ENCODE measurements at places on chromosomes 4 and X.

GRCh38 chrX:39421006-39421405, 619.7 kb downstream of the MID1IP1 start:
- no peaks in the 10 kb centered on the region for H3K4me1 ChIP-seq
- DNase-seq, result no peak
- H3K36me3 ChIP-seq, result no peaks in the 10 kb centered on the region
- H3K27ac ChIP-seq, result no peak overlapping the region

- DNase-seq, result no peak
- no peaks in the 10 kb centered on the region for H3K4me1 ChIP-seq
- no peaks in the 10 kb centered on the region for H3K27me3 ChIP-seq
- H3K36me3 ChIP-seq, result no peaks in the 10 kb centered on the region
- H3K27ac ChIP-seq, result no peak overlapping the region
- H3K4me3 ChIP-seq, result no peak overlapping the region
These were observed 210.5 kb upstream of the DIAPH2 start for GRCh38 chrX:96474029-96474740.

DNA sequence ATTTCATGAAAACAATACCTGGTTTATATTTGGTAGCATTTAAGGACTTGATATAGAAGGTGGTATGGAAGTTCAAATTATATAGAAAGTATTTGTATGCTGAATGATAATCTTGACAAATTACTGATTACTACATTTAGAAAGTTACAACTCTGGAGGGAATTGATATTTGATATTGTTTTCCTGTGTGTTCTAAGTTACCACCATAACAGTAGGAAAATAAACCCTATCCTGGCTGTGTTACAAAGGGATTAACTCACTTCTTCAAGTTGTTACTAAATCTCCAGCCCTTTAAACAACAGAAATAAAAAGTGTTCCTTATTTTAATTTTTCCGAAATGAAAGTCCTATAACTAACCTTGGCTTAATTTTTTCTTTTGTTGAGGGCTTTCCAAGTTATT, 36.6 kb downstream of the FHL1 start:
- H3K36me3 ChIP-seq, result no peaks in the 10 kb centered on the region
- no peak overlapping the region for H3K4me3 ChIP-seq
- no peaks in the 10 kb centered on the region for H3K27me3 ChIP-seq
- H3K27ac ChIP-seq, result no peak overlapping the region

DNA sequence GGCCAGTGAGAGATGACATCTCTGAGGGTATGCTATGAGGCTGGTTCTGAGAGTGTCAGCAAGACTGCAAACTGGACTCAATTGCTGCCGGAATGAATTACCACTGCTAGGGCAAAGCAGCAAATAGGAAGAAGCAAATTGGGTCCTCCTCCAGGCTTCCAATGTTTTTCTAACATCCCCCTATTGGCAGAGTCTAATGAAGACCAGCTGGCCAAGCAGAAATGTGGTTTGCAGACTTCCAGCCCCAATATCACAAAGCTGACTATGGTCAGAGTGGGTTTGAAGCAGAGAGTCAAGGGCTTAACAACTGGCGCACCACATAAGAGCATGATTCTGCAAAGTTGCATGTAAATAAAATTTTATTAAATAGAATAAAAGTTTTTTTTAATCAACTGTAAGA, 225.4 kb upstream of the GLRA2 start:
- H3K27me3 ChIP-seq, result no peaks in the 10 kb centered on the region
- no peak overlapping the region for H3K27ac ChIP-seq
- no peak for DNase-seq
- no peaks in the 10 kb centered on the region for H3K4me1 ChIP-seq
- no peaks in the 10 kb centered on the region for H3K36me3 ChIP-seq
- H3K4me3 ChIP-seq, result no peak overlapping the region

DNA sequence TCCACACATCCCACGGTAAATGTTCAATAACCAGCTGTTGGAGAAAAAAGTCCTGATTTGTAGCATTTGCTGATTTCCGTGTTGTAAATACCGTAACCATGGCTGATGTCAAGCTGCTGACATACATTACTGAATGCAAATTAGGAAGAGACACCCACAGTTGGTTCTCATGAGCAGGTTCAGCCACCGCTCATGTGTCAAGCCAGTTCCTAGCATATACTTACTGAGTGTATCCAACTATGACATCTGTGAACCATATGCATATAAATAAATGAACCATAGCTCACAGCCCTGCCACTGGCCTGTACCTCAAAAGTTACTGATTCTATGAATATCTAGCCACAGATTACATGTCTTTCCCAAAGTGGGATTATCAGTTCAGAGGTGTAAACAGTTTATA, 29.5 kb downstream of the FHDC1 start:
- H3K36me3 ChIP-seq, result no peaks in the 10 kb centered on the region
- no peak overlapping the region for H3K4me3 ChIP-seq
- no peaks in the 10 kb centered on the region for H3K27me3 ChIP-seq
- no peaks in the 10 kb centered on the region for H3K4me1 ChIP-seq
- no peak overlapping the region for H3K27ac ChIP-seq

- no peak for DNase-seq
- H3K36me3 ChIP-seq, result no peaks in the 10 kb centered on the region
- H3K4me3 ChIP-seq, result no peak overlapping the region
- H3K27ac ChIP-seq, result no peak overlapping the region
These were observed 44.5 kb upstream of the ATXN3L start for GRCh38 chrX:13364230-13364857.

- no peaks in the 10 kb centered on the region for H3K4me1 ChIP-seq
- no peak overlapping the region for H3K4me3 ChIP-seq
- no peaks in the 10 kb centered on the region for H3K36me3 ChIP-seq
- DNase-seq, result no peak
- no peak overlapping the region for H3K27ac ChIP-seq
These were observed 12.2 kb upstream of the KCNIP4 start for GRCh38 chr4:21960793-21961192.

GRCh38 chr4:158946825-158947224, 156.1 kb upstream of the RAPGEF2 start:
- peaks cover 15% of the 10 kb centered on the region for H3K4me1 ChIP-seq
- no peak overlapping the region for H3K4me3 ChIP-seq
- DNase-seq, result no peak

GRCh38 chr4:106312997-106313522, 2.9 kb downstream of the TBCK start:
- no peak overlapping the region for H3K27ac ChIP-seq
- H3K4me3 ChIP-seq, result no peak overlapping the region
- H3K4me1 ChIP-seq, result peaks cover 8% of the 10 kb centered on the region
- no peak for DNase-seq
- H3K27me3 ChIP-seq, result no peaks in the 10 kb centered on the region

GRCh38 chrX:132876523-132877338, 81.7 kb downstream of the HS6ST2 start:
- no peak overlapping the region for H3K27ac ChIP-seq
- no peak overlapping the region for H3K4me3 ChIP-seq
- H3K36me3 ChIP-seq, result no peaks in the 10 kb centered on the region

DNA sequence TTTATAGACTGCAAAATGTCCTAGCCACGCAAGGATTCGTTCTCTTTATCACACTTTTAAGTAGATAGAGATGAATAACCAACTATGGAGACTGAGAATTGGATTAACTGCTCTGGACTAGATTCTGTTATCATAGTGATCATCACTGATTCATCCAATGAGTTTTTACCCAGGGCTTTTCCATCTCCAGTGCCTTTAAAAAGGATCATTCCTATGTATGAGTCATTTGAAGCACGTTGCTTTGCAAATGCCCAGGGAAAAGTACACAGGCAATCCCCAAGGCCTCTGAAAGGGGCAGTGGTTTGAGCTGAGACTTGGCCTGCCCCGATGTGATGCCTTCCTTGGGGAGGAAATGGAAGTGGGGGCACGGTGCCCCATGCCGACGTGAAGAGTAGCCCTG, 122.7 kb upstream of the PSAPL1 start:
- DNase-seq, result no peak
- H3K4me3 ChIP-seq, result no peak overlapping the region
- H3K27ac ChIP-seq, result no peak overlapping the region
- peaks cover 10% of the 10 kb centered on the region for H3K27me3 ChIP-seq
- no peaks in the 10 kb centered on the region for H3K4me1 ChIP-seq
- no peaks in the 10 kb centered on the region for H3K36me3 ChIP-seq

DNA sequence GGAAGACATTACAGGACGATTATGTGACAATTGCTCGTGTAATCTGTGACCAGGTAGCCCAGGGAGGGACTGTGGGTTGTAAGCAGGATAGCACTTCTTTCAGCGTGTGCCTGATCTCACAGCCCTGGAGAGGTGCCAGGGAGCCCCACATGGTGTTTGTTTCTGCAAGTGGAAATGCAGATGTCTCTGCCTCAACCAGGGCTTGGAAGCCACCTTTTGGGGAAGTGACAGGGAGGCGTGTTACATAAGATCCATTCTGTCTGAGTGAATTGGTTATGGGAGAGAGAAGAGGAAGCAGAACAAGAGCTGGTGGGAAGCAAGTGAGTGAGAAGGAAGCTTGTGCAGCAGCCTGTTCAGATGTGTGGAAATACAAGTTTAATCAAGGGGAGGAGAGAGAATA, 104.5 kb upstream of the GATB start:
- no peak overlapping the region for H3K4me3 ChIP-seq
- H3K27me3 ChIP-seq, result no peaks in the 10 kb centered on the region
- no peaks in the 10 kb centered on the region for H3K4me1 ChIP-seq
- H3K27ac ChIP-seq, result no peak overlapping the region
- H3K36me3 ChIP-seq, result no peaks in the 10 kb centered on the region
- no peak for DNase-seq

DNA sequence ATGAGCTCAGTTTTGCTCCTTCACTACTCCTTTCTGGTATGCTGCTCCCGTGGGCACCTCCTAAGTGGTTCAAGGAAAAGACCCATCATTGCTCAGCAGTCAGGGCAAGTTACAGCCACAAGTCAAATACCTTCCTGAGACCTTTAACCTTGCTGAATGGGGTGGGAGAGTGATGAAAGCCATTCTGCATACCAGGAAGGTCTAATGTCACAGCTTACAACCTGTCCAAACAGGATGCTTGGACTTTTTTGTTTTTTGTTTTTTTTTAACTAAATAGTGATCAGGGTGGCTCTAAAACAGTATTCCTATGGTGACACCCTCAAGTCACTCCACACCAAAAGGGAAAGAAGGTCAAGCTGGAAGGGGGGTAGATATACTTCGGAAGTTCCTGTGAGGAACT, 93.1 kb downstream of the GPC3 start:
- no peaks in the 10 kb centered on the region for H3K36me3 ChIP-seq
- H3K4me1 ChIP-seq, result no peaks in the 10 kb centered on the region
- H3K4me3 ChIP-seq, result no peak overlapping the region
- no peak overlapping the region for H3K27ac ChIP-seq

- no peaks in the 10 kb centered on the region for H3K36me3 ChIP-seq
- no peaks in the 10 kb centered on the region for H3K4me1 ChIP-seq
- no peak overlapping the region for H3K4me3 ChIP-seq
- no peak for DNase-seq
- H3K27ac ChIP-seq, result no peak overlapping the region
- H3K27me3 ChIP-seq, result no peaks in the 10 kb centered on the region
These were observed 281.4 kb upstream of the FRG1 start for GRCh38 chr4:189659287-189659686.

Measured in MM.1S (cell line).